AG04449 (cell line): ENCODE measurements at places on chromosomes 12 and 14.

GRCh38 chr12:15322164-15323061 lies at the start of gene PTPRO:
PTPRO (plus strand) TSS chr12:15322508.
- DNase-seq: no peak

DNA sequence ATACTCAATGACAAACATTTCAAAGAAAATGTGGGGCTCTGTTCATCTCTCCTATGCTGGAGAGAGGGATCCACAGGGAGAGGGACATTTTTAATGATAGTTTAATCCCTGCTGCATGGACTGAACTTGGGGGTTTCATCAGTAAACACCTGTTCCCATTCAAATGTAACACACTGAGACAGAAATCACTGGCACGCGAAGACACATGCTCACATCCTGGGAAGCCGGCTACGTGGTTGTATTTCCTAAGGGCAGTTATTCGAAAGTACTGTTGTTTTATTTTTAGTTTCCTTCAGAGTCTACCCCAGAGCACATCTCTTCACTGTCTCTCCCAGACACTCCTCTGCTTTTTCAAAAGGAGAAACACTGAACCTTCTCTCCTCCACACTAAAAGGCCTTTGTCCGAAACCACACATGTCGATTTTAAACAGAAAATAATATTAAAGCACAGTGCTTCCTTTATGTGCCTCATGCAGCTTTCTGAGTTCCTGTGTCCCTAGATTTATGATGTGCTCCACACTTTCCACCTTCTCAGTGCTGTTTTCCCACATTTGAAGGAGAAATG lies 52.8 kb downstream of the PTHLH start:
- DNase-seq: no peak

- DNase-seq: no peak
These were observed 159.0 kb downstream of the LRIG3 start for GRCh38 chr12:58761308-58761707.

DNA sequence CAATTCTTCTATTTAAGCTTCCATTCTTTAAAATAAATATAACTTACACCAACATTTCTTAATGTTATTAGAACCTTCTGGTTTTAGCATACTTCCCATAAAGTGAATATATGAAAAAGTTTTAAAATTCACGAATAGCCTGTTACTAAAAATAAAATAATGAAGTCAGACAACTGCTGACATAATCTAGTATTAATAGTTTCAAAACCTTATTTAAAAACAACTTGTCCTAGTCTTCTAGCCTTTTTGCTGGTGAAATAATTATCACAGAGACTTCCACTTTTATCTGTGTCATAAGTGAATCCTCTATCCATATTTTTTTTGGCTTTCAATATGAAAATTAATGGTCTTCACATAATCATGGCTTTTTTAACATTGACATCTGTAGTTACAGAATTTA lies 93.8 kb upstream of the MON2 start:
- no peak for DNase-seq

- DNase-seq: no peak
These were observed 69.1 kb downstream of the SMOC1 start for GRCh38 chr14:69948351-69948750.
